ENCODE measurements at places on chromosomes 5 and 9. TPM values are rescaled to one million over a fixed set of nuclear protein-coding genes. Genes with fewer than 3 reads are reported as not detected.
A peak's percentile ranks its signal among the peaks of the same experiment; 100 is the strongest.

Gene NXNL2
- not detected for total RNA-seq

Gene CDKN2B
- 11.4 TPM for total RNA-seq

Gene NMUR2
- total RNA-seq = not detected

Gene DAB2
- total RNA-seq = 33.6 TPM

Gene INSL4
- not detected for total RNA-seq

Gene TMEM174
- total RNA-seq = not detected

Gene FBP1
- 4.8 TPM for total RNA-seq

Gene TMEM232
- total RNA-seq = not detected

Gene FRMPD1
- not detected for total RNA-seq

Gene PCDHB1
- total RNA-seq = not detected

Gene CDO1
- 36.0 TPM for total RNA-seq

Gene RBM27
- total RNA-seq = 5.9 TPM

Gene ZBTB5
- 3.4 TPM for total RNA-seq

Gene PFN3
- total RNA-seq = not detected

Gene PDCD1LG2
- total RNA-seq = 1.1 TPM

Gene CCDC69
- total RNA-seq = 101 TPM

Gene C9
- 0.96 TPM for total RNA-seq

Gene CTNND2
- total RNA-seq = 0.11 TPM

Gene TMEM252
- not detected for total RNA-seq

Gene ARHGEF39
- 1.1 TPM for total RNA-seq

- no peak overlapping the region for H3K27ac ChIP-seq
- no peak overlapping the region for H3K4me3 ChIP-seq
- H3K27me3 ChIP-seq = no peaks in the 10 kb centered on the region
These were observed 258.2 kb upstream of the PIK3R1 start for GRCh38 chr5:67957374-67957773.

DNA sequence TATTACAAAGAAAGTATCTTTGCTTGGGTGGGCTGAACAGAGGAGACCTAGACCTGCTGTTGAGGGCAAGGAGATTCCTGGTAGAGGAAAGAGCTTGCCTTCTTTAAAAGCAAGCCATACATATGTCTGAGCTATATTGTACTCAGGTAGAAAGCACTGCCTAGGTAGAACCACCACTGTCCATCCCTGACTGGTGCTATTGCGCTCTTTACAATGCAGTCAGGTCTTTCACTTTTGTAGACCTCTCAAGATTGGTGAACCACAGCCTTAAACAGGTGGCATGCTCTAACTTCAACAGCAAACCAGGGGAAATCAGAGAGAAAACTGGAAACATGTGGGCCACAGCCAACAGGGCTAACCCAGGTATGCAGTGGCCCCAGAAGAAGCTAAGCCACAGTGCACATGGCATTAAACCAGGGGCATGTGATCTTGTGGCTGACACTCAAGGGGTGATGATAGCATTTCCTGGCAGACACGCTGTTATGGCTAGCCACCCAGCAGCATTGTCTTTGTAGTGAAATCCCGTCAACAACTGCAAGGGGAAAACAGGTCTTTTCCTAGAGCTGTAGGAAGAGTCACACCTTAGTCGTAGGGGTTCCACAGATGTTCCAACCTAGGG lies 253.9 kb upstream of the PCSK5 start:
- H3K27ac ChIP-seq = no peak overlapping the region
- no peak overlapping the region for H3K4me3 ChIP-seq
- DNase-seq = no peak
- H3K36me3 ChIP-seq = no peaks in the 10 kb centered on the region
- peaks cover 5% of the 10 kb centered on the region for H3K4me1 ChIP-seq

- no peaks in the 10 kb centered on the region for H3K36me3 ChIP-seq
- DNase-seq = no peak
- H3K27ac ChIP-seq = no peak overlapping the region
- no peak overlapping the region for H3K4me3 ChIP-seq
- no peaks in the 10 kb centered on the region for H3K27me3 ChIP-seq
- H3K4me1 ChIP-seq = no peaks in the 10 kb centered on the region
These were observed 28.6 kb downstream of the CSNK1G3 start for GRCh38 chr5:123540534-123540933.

- H3K4me3 ChIP-seq = no peak overlapping the region
- no peaks in the 10 kb centered on the region for H3K36me3 ChIP-seq
- no peaks in the 10 kb centered on the region for H3K27me3 ChIP-seq
- DNase-seq = no peak
- H3K27ac ChIP-seq = no peak overlapping the region
- no peaks in the 10 kb centered on the region for H3K4me1 ChIP-seq
These were observed 89.5 kb downstream of the ESM1 start for GRCh38 chr5:54895816-54896341.

DNA sequence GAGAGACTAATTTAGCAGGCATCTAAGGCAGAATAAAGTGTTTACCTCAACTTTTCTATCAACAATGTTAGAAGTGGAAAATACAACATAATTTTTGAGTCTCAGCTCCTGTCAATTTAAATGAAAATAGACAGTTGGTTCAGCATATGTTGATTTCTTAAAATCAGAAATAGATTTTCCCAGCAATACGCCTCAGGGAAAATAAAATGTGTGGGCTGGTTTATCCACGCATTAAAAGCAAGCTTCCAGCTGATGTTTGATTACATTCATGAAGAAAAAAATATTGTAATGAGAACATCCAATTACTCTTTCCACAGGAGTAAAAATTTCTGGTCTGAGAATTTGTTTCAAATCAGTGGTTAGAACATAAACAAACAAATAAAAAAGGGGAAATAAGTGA lies 166.3 kb downstream of the PDE4D start:
- H3K27me3 ChIP-seq = no peaks in the 10 kb centered on the region
- H3K4me3 ChIP-seq = no peak overlapping the region

- H3K27ac ChIP-seq = no peak overlapping the region
- no peaks in the 10 kb centered on the region for H3K27me3 ChIP-seq
- H3K4me3 ChIP-seq = peak overlapping the region; percentile 97
- no peaks in the 10 kb centered on the region for H3K36me3 ChIP-seq
These were observed 2.0 kb downstream of the ERBIN start for GRCh38 chr5:65928322-65928752.

DNA sequence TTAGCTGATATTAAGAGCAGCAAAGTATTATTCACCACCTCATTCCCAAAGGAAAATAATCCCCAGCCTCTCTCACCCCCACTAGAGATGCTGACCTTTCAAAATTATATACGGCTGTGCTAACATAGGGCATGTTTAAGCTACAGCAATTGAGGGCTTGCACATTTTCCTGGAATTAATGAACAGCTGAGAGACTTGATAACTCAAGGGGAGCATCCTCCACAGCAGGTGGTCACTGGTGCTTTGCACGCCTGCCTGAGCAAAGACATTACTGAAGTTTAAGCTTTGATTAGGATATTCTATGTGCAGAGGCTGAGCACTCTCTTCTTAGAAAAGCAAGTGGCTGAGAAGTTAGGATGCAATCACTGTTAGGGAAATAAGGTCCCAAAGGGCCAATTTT lies 230.9 kb downstream of the FAM114A2 start:
- H3K36me3 ChIP-seq = no peaks in the 10 kb centered on the region
- no peak for DNase-seq
- H3K4me3 ChIP-seq = no peak overlapping the region
- H3K27me3 ChIP-seq = no peaks in the 10 kb centered on the region

- DNase-seq = no peak
- no peak overlapping the region for H3K4me3 ChIP-seq
- H3K27ac ChIP-seq = no peak overlapping the region
- H3K27me3 ChIP-seq = no peaks in the 10 kb centered on the region
These were observed 143.9 kb upstream of the SLC1A3 start for GRCh38 chr5:36462295-36463021.

GRCh38 chr9:85599540-85600105 lies 142.1 kb downstream of the AGTPBP1 start:
- no peak overlapping the region for H3K4me3 ChIP-seq
- DNase-seq = no peak
- no peak overlapping the region for H3K27ac ChIP-seq
- H3K4me1 ChIP-seq = no peaks in the 10 kb centered on the region

GRCh38 chr9:91678807-91679580 lies 255.4 kb upstream of the NFIL3 start:
- no peaks in the 10 kb centered on the region for H3K27me3 ChIP-seq
- peaks cover 3% of the 10 kb centered on the region for H3K4me1 ChIP-seq
- no peak overlapping the region for H3K27ac ChIP-seq
- H3K36me3 ChIP-seq = no peaks in the 10 kb centered on the region
- no peak overlapping the region for H3K4me3 ChIP-seq

- H3K27ac ChIP-seq = no peak overlapping the region
- no peaks in the 10 kb centered on the region for H3K27me3 ChIP-seq
- no peak overlapping the region for H3K4me3 ChIP-seq
These were observed 30.3 kb downstream of the NDUFS4 start for GRCh38 chr5:53590759-53591158.

DNA sequence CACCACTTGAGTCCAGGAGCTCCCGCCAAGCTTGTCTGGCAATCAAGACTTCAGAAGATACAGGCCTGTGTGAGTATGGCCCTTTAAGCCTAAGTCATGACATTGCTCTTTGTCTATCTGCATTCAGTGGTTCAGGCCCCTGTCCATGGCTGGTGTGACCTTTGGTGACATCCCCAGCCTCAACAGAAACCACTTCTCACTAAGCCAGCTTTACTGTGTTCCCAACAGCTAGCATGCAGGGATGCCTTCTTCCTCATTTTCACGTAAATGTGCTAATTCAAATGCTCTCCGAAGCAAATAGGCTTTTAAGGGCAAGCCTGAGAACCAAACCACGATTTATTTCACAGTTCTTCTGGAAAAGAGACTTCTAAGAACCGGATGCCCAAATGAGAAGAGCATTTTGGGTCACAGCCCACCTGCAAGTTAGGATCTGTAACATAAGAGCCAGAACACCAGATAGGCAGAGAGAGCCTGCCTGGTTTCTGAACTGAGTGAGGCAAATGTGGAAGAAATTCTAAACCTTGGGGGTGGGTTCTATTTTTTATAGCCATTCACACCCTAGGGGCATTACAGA lies 14.9 kb downstream of the CD180 start:
- no peaks in the 10 kb centered on the region for H3K27me3 ChIP-seq
- H3K27ac ChIP-seq = peak overlapping the region; percentile 83
- no peak for DNase-seq
- H3K36me3 ChIP-seq = no peaks in the 10 kb centered on the region
- H3K4me3 ChIP-seq = no peak overlapping the region

- no peaks in the 10 kb centered on the region for H3K27me3 ChIP-seq
- H3K4me1 ChIP-seq = peaks cover 7% of the 10 kb centered on the region
- no peak overlapping the region for H3K4me3 ChIP-seq
- no peak overlapping the region for H3K27ac ChIP-seq
- no peak for DNase-seq
- H3K36me3 ChIP-seq = peaks cover 10% of the 10 kb centered on the region
These were observed 83.4 kb upstream of the PCA3 start for GRCh38 chr9:76680716-76681425.

GRCh38 chr9:99093492-99093791 lies 11.5 kb upstream of the TGFBR1 start:
- no peak overlapping the region for H3K27ac ChIP-seq
- no peaks in the 10 kb centered on the region for H3K27me3 ChIP-seq
- H3K4me1 ChIP-seq = no peaks in the 10 kb centered on the region
- H3K36me3 ChIP-seq = no peaks in the 10 kb centered on the region

- no peaks in the 10 kb centered on the region for H3K4me1 ChIP-seq
- H3K27ac ChIP-seq = no peak overlapping the region
- H3K4me3 ChIP-seq = no peak overlapping the region
- no peaks in the 10 kb centered on the region for H3K27me3 ChIP-seq
These were observed 180.4 kb downstream of the GAS1 start for GRCh38 chr9:86766912-86767311.

DNA sequence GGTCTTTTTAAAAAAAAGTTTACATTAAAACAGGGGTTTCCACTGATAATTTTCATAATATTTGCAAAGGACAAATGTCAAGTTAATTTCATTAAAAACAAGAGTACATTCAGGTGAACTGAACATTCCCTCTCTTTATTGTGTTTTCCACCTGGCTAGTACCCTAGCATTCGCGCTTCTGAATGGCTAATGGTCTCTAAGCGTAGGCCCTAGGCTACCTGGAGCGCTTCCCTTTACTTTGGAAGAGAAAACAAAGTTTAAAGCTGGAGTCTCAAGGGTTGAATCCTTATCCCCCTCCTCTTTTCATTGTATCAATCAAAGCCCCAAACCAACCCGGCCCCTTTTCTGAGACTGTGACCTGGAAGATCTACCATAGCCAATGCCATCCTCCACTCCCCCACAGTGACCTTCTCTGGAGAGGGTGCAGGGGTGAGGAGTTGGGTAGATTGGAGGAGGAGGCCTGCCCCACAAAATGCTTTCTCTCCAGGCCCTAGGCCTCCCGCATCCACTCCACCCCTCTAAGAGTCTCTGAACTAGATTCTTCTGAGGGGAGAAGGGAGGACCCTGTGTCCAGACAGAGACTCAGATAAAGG lies 73.3 kb upstream of the TBCA start:
- DNase-seq = no peak
- H3K4me1 ChIP-seq = peaks cover 7% of the 10 kb centered on the region
- H3K27ac ChIP-seq = no peak overlapping the region
- no peaks in the 10 kb centered on the region for H3K27me3 ChIP-seq
- H3K36me3 ChIP-seq = no peaks in the 10 kb centered on the region

- H3K4me1 ChIP-seq = no peaks in the 10 kb centered on the region
- DNase-seq = no peak
- H3K27ac ChIP-seq = no peak overlapping the region
- no peak overlapping the region for H3K4me3 ChIP-seq
- H3K27me3 ChIP-seq = no peaks in the 10 kb centered on the region
- no peaks in the 10 kb centered on the region for H3K36me3 ChIP-seq
These were observed 12.9 kb upstream of the PRDM9 start for GRCh38 chr5:23494558-23494957.

DNA sequence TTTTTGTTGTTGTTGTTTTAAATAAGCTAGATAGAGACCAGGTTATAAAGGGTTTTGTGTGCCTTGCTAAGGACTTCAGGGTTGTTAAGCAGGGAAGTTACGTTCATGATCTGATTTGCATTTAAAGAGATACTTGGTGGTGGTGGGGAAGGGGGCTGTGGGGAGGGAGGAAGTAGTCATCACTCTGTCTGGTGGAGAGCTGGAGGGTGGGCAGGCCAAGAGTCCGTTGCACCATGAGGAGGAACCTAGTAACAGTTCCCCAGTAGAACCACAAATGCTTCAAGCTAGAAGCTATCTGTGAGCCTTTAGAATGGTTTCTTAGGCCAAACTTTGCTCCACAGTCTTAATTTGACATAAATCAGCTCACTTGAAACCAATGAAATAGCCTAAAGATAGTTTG lies 18.7 kb upstream of the ROPN1L start:
- peaks cover 62% of the 10 kb centered on the region for H3K36me3 ChIP-seq
- H3K27ac ChIP-seq = no peak overlapping the region
- no peak overlapping the region for H3K4me3 ChIP-seq
- no peaks in the 10 kb centered on the region for H3K27me3 ChIP-seq
- no peaks in the 10 kb centered on the region for H3K4me1 ChIP-seq
- DNase-seq = no peak

- no peaks in the 10 kb centered on the region for H3K4me1 ChIP-seq
- no peak overlapping the region for H3K4me3 ChIP-seq
- no peaks in the 10 kb centered on the region for H3K36me3 ChIP-seq
- no peak for DNase-seq
These were observed 142.2 kb downstream of the FGF10 start for GRCh38 chr5:44246986-44247385.

Measured in ascending aorta (tissue), 2 donors.